ENCODE measurements at places on chromosomes 2 and 18.

DNA sequence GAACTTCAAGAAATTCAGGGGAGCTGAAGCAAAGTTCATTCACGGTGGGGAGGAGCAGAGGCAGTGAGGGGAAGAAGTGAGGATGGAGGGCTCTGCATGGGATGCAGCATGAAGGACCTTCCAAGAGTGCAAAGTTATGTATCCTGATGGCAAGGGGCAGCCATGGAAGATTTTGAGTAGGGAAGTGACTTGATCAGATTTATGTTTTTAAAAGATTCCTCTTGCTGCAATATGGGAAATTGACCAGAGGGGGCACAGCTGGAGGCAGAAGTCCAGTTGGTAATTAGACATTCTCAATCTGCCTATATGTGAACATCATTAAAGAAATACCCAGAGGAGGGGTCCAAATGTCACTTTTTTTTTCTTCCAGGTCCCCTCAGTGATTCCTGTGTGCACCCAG lies 21.5 kb upstream of the ANXA4 start:
- no peak for DNase-seq

GRCh38 chr2:6618201-6618600 lies 247.5 kb downstream of the CMPK2 start:
- no peak for DNase-seq

DNA sequence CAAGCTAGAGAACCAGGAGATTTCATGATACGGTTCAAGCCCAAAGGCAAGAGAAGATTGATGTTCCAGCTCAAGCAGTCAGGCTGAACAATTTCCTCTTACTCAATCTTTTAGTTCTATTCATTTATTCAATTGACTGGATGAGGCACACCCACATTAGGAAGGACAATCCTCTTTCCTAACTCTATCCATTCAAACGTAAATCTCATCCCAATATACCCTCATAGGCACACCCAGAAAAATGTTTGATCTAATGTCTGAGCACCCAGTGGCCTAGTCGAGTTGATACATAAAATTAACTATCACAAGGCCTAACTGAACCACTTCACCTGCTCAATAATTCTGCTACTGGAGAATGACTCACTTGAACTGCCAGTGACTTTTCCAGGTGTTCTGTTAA lies 180.7 kb downstream of the RAD51AP2 start:
- no peak for DNase-seq

- no peak for DNase-seq
These were observed 3.0 kb downstream of the CNNM4 start for GRCh38 chr2:96763511-96764252.

DNA sequence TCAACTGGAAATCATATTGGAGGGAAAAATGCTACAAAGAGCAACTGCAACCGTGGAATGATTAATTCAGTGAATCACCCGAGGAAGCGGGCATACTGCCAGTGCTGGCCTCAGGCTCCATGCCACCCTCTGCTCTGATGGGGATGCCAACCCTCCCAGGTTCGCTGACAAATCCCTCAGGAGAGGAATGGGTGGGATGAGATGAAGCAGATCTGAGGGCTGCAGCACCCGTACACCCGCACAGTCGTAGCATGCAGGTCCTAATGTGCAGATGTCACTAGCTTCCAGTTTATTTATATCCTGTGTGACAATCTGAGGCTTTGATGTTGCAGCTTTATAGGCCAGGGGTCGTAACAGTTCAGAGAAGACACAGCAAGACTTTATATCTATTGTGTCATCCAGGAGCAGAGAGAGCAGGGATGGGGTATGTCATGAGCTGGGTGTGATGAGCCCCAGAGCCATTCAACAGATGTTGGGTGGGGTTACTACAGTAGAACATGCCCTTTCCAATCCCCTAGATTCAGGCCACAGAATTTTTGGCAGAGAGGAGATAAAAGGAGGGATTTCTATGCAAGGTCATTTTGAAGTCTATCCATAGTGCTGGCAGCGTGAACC lies 44.6 kb downstream of the DPP4 start:
- no peak for DNase-seq

GRCh38 chr2:39359453-39360038 lies 77.5 kb downstream of the MAP4K3 start:
- no peak for DNase-seq

DNA sequence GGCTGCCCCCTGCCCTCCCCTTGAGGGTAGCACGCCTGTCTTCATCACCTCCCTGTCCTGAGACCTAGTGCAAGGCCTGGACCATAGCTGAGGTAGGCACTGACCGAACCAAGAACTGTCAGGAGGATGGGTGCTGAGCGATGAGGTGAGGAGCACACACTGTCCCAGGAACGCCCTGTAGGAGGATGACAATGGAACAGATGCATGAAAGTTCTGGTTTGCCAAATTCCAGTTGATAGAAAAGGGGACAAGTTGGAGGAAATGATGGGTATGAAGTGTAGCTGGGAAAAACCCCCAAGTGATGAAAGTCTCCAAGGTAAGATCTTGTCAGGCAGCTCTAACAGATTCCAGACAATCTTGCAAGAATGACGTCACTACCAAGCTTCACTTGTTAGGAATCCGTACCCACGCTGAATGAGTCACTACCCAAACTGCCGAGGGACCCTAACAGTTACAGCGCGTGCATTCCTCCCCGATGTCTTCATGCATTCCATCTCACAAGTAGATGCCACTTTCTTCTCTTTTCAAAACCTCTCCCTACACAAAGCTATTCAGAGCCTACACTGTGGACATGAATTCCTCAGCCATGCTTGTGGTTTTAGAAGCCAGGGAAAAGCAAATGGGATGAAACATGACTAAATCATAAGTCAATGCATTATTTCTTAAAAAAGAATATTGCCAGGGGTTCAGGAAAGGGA lies 27.6 kb downstream of the MRPL33 start:
- DNase-seq = no peak

DNA sequence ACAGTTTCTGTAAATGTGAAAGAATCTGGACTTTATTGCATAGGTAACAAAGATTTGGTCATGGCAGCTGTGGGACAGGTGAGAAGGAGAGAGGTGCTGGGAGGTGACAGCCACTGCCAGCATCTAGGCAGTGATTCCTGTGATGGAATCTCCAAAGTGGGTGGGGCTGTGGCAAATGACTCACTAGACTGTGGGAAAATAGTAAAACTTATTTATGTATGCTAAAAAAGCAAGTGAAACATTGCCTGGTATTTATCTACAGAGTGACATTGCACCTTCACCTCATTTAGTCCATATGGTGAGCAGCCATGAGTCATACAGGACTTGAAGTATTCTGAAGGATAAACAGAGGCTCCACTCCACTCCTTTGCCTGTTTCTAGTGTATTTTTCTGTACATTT lies 145.3 kb upstream of the MEX3C start:
- DNase-seq = no peak

DNA sequence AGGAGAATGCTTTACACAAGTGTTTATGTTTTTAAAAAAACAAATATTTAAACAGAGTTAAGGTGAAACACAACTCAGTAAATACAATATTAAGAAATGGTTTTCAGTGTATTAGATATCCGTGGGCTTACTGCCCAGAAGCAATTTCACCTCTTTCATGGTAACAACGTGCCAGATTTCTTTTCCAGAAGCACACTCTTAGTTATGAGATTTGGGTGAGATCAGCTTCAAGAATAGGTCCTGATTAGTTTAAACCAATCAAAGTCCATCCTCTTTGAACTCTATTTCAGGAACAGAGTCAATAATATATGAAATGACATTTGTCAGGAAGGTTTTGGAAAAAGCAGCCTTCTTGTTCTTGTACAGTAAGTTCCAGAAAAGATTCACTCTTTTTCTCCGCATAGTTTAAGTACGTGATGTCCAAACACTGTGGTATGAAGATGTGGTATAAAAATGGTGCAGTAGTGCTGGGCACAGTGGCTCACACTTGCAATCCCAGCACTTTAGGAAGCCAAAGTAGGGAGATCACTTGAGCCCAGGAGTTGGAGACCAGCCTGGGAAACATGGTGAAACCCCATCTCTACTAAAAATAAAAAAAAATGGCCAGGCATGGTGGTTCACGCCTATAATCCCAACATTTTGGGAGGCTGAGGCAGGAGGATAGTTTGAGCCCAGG lies 14.7 kb downstream of the USP34 start:
- DNase-seq = no peak

- no peak for DNase-seq
These were observed 29.2 kb upstream of the AGPS start for GRCh38 chr2:177363332-177363731.

DNA sequence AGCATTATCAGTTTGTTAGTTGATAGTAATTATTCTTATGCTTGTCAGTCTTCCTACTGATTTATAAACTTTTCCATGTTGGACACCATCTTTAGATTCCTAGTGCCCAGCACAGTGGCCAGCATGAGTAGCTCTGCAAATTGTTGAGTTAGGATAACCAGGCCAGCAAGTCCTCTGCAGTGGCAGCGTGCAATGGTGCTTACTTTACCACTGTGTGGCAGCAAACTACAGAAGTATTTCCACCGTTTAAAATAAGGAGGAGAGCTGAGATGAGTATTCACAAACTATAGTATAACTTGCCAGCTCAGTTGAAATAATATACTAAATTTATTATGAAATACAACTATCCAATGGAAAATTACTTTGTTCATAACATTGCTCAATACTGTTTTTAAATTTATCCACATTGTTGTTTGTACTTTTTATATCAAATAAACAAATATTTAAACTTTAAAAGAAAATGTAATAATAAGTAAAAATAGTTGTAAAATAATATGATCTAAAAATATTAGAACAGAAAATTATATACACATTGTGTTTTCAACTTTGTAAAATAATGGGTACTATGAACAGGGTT lies 9.3 kb upstream of the THADA start:
- DNase-seq = peak; percentile 43

GRCh38 chr18:25042641-25043051 lies 309.3 kb downstream of the ZNF521 start:
- DNase-seq = no peak

- no peak for DNase-seq
These were observed 4.5 kb upstream of the GKN1 start for GRCh38 chr2:68969736-68970490.

DNA sequence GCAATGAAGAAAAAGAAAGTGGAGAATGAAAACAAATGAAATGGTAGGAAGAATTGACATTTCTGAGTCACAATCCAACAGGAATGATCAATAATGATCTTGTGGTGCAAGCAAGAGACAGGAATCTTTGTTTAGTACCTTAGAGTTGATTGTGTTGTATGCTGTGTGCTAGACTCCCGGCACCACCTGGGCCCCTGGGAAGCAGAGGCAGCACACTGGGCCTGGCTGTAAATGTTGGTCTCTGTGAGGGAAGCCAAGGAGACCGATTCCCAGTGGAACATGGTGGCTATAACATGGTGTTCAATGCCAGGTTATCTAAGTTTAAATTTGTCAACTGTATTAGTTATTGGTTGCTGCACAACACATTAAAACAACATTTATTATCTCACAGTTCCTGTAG lies 9.8 kb upstream of the CWC22 start:
- no peak for DNase-seq

DNA sequence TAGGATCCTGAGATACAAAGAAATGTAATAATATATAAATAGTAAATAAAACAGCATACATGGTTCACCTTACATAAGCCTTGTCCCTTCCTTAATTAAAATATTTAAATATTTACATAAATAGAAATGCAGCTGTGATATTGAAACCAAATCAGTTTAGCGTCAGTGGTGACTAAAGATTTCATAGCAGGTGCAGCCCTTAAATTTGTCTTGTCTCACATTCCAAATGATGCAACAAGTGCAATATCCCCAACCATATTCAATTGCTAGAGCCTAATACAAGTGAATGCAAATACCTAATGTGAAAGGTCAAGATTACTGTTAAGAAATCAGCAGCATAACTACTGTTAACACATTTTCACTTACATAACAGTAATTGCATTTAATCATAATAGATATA lies 539.5 kb downstream of the NYAP2 start:
- no peak for DNase-seq

DNA sequence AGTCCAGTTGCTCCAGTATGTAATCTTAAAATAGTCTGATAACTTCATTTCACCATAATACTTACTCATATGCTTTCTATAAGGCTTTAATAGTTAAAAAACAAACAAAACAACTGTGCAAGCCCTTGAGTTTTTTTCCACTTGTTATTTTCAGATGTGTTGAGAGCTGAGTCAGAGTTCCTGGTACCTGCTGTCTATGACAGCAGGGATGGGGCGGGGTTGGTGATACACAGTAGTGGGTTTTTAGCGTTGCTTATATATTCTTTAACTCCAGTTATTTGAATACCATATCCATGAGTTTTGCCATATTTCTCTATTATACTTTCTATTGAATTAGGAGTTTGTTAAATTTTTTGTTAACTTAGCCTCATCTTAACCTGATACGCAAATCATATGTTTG lies 5.0 kb downstream of the NAPG start:
- DNase-seq = no peak

GRCh38 chr18:58632552-58632951 lies 3.7 kb upstream of the ALPK2 start:
- no peak for DNase-seq

- no peak for DNase-seq
These were observed 7.2 kb downstream of the MTHFD2 start for GRCh38 chr2:74205596-74205995.

- no peak for DNase-seq
These were observed 49.9 kb upstream of the TAF1B start for GRCh38 chr2:9793156-9793917.

DNA sequence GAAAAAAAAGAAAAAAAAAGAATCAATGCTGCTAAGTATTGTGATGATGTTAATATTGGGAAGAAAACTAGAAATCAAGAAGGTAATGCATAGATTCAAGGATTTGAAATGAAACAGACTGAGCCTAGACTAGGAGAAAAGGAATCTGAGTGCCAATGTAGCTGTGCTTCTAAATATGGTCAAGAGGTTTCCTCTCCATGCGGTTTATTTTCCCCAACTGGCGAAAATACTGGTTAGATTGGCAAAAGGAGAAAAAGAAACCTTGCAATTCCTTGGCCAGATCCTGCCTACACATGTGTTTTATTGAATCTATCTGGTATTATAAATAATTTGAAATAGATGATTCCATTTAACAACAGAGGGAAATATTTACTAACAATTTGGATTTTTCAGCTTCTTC lies 5.7 kb downstream of the SCN3A start:
- no peak for DNase-seq

DNA sequence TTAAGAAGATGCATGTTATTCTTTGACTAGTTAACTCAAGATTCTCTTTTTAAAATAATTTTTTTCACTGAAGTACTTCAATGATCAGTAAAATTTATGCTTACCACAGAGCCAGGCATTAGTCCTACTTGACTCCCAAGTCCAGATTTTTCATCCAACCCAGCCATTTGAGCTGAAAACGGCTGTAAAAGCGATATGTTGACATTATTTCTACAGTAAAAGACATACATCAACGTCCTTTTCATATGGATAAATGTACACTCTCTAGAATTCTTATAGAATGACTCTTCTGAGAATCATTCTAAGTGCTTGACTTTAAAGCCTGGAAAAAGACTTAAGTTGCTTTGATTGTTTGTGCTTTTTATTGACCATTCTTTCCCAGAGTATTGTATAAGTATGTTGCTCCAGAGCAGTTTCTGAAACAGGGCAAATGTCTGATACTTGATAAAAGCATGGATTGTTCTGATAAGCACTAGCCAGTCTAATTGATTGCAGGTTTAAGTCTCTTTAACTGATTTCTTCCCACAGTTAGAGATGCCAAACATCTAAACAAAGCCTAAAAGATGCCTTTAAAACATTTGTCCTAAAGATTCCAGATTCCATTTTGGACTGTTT lies 90.9 kb downstream of the COL5A2 start:
- DNase-seq = no peak

GRCh38 chr2:46461709-46462171 lies 17.6 kb upstream of the TMEM247 start:
- DNase-seq = no peak

GRCh38 chr2:223599640-223600380 lies 2.4 kb downstream of the SCG2 start:
- no peak for DNase-seq

- no peak for DNase-seq
These were observed 230.7 kb upstream of the CCDC68 start for GRCh38 chr18:55189972-55190371.

Measured in NCI-H510A (cell line).